ENCODE measurements at places on chromosomes 2 and 18.

DNA sequence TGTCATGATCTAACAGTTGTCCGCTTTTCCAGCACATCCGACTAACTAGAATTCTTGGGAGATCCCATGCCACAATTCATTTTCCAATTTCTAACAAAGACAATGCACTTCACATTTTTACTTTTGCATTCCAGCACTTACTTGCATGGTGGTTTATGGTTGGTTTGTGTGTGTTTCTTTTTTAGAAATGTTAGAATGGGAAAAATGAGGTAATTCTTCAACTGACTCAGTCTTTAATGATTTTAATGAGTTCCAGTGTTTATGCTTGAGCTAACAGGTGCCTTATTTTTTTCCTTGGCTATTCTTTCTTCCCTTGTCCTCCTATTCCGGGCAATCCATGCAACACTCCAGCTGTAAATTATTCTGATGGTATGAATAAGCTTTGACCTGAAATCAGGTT lies 46.4 kb downstream of the SLC8A1 start:
- no peak for DNase-seq

DNA sequence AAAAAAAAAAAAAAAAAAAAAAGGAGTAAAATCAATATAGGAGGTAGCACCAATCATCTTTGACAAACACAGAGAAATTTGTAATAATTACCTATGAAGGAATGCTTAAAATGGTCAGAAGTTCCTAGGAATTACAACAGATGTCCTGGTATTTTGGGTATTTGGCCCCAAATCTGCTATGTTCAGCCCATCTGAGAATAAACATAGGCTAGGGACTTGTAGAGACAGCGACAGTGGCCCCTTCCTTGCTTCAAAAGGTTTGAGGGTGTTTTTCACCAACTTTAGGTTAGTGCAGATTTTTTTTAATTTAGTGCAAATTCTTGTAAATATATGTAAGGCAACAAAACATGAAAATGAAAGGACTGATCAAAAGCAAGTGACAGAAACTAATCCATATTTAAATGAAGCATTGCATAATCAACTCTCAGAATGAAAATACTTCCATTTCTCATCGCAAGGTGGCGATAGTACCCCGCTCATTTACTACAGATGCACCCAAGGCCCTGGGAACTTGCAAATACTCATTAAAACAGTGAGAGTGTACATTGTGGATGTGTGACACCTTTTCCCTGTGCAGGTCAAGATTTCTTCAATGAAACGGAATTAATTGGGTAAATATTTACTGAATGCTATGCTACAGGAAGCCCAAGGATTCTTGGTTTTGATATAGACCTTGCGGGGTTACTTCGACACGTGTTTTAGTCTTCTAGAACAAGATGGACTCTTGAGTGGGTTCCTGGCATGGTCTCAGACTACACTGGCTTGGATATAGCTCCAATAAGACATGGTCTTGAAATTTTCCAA lies 44.6 kb downstream of the FAM124B start:
- DNase-seq = peak; percentile 7

DNA sequence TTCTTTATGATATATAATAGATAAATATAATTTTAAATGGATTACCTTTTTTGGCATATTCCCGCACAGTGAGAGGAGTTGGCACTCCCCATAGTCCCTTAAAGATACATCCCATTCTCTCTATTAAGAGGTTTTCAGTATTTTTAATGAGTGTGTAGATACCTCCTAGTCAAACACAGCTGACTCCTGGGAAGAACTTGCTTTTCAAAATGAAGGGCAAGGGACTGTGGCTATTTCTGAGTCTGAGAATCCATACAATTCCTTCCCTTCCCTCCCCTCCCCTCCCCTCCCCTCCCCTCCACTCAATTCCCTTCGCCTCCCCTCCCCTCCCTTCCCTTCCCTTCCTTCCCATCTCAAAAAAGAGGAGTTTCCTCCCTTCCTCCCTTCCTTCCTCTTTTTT lies 93.5 kb downstream of the PRPF40A start:
- no peak for DNase-seq

GRCh38 chr2:55916473-55917049 lies 7.0 kb downstream of the EFEMP1 start:
- no peak for DNase-seq

- no peak for DNase-seq
These were observed 119.9 kb upstream of the NDUFV2 start for GRCh38 chr18:8982416-8983183.

GRCh38 chr2:128692895-128693742 lies 374.5 kb upstream of the HS6ST1 start:
- no peak for DNase-seq

DNA sequence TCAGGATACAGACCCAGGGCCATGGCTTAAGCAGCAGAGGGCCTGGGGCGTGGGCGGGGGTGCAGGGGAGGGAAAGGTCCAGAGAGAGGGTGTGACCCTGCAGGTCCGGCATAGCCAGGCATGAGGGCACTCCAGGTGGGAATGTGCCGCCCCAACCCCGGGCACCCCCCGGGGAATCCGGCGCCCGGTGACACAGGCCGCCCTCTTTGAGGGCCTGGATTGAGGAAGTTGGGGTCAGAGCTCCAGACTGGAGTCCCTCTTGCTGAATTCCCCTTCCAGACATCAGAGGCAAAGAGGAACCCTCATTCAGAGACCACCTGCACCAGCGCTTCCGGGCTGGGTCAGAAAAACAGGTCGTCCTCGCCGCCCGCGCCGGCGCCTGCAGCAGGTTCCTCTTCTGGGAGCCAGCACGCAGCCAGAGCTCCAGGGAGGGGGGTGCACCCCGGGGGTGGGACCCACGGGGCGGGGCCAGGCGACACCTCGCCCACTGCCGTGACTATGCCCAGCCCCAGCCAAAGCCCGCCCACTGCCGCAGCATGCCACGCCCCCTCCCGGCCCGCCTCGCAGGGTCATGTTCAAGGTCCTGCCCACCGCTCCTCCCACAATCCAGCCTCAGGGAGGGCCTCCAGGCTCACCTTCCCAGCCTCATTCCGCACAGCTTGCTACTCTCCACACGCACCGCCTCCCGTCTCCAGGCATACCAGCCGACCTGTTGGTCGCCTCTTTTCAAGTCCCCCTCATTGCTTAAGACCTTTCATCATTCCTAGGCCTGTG lies 98.3 kb upstream of the ID2 start:
- DNase-seq = peak; percentile 64

GRCh38 chr2:75787532-75788132 lies 76.9 kb upstream of the GCFC2 start:
- DNase-seq = no peak

GRCh38 chr18:35117951-35118411 lies 76.8 kb downstream of the MAPRE2 start:
- no peak for DNase-seq

DNA sequence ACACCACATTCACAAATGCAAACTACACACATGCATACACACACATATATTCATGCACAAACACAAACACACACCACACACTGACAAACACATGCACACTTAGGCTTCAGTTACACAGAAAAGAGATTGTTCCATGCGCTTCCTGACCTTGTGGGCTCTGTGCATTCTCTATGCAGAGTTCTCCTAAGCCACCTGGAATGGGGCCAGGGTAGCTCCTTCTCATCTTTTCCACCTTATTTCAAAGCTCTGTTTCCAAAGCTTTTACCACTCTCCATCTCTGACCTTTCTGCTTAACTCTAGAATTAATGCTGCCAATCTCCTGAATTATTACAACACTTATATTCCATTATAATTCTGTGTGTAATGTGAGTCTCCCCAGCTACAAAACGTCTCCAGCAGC lies 522.3 kb upstream of the MYT1L start:
- no peak for DNase-seq

DNA sequence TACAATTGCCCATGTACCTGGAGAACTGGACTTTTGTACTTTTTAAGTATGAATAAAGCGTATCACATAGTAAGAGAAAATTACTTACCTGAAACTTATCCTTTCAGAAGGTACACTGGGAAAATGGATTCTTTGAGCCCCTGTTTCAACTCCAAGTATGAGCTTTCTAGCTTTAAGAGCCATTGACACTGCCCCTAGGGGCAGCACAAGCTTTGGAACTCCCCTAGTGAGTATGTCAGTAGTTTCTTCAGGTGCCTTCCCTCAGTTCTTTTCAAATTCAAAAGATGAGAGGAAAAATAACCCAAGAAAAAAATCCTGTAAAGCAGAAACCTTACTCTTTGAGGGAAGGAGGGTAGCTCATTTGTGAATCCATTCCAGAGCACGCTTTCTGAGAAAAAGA lies 124.1 kb downstream of the MEMO1 start:
- DNase-seq = no peak

- no peak for DNase-seq
These were observed 503 bp downstream of the ANXA4 start for GRCh38 chr2:69742322-69742952.

Data from stimulated activated CD4-positive, alpha-beta T cell treated with anti-CD3 and anti-CD28 coated beads, Interleukin-15, amount 100 ng/mL, for 48 hours (primary cell).